ENCODE measurements at places on chromosomes 4 and X.

GRCh38 chr4:165524532-165525190 is 145.9 kb downstream of the CPE start:
- DNase-seq = no peak

GRCh38 chrX:103488794-103489193 is 30.5 kb downstream of the RAB40A start:
- DNase-seq = no peak

DNA sequence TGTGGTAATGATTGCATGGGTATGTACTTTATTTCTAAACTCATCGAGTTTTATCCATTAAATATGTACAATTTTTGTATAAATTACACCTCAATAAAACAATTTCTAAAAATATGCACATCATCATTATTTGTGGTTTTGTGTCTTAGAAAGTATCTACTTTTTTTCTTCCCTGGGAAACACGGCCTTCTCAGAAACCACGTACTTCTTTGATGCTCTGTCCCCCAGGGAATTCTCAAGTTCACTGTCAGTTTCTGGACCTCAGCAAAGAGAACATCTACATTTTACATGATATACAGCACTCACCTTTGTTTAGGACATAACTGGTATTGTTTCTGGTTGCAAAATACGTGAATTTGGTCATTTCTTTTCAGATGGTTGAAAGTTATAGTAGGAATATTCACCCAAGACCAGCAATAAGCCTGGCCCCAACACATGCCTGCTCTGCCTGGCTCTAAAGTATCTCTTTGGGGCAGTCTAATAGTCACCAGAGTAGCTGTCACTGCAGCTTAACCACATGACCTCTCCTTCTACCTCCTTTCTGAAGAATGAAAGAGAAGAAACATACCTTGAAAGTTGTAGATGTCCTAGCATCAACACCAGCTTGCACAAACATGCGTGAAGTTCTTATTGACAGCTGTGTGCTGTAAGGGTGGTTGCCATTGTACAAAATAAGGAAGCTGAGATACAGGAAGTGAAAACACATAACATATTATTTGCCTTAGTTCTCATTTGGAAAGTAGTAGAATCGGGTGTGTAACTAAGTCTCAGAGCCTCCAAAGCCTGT is 48.4 kb upstream of the SPANXN4 start:
- DNase-seq = no peak

GRCh38 chr4:28948501-28948900 is 1771.7 kb upstream of the PCDH7 start:
- DNase-seq = no peak

DNA sequence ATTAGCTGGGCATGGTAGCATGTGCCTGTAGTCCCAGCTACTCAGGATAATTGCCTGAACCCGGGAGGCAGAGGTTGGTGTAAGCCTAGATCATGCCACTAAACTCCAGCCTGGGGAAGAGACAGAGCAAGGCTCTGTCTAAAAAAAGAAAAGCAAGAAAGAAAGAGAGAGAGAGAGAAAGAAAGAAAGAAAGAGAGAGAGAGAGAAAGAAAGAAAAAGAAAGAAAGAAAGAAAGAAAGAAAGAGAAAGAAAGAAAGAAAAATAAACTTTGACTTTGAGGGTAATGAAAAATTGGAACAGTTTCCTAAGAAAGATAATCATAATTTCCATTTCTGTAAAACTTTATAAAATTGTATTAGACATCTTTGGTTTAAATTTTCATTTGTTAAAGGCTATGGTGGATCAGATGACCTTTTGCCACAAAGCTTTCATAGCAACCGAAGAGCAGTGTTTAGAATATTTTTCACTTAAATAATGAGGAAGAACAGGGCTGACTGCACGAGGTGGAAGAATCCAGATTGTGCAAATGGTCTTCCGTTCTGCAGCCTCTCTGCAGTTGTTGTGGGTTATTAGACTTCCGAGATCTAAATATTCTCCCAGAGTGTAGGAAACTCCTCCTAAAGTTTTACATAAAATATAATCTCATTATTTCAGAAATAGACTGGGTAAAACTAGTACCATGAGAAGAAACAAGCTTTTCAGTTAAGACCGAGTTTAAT is 55.9 kb downstream of the RBM47 start:
- no peak for DNase-seq

DNA sequence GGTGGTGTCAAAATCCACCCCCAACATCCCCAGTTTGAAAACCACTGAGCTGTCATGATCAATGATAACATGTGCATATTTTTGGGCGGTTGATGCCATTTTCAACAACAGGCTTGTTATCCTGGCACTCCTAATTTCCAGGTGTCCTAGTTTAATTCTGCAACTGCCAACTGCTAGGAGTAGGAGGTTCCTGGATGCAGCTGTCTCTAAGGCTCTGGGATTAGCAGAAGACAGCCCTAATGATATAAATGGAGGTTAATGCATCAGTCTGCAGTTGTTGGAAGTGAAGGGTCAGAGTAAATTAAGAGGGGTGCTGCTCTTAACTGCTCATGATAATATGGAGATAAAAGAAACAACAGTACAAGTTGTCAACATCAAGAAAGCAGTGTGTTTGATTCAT is 23.8 kb downstream of the ARFIP1 start:
- DNase-seq = no peak

GRCh38 chr4:74794382-74795010 is at the start of gene BTC:
Gene BTC (minus strand): TSS chr4:74794523. CDS start chr4:74794325, 198 bp downstream.
- no peak for DNase-seq

GRCh38 chr4:23884741-23885140 is 5.1 kb downstream of the PPARGC1A start:
- DNase-seq = no peak
